ENCODE measurements at places on chromosomes 1 and 21.

DNA sequence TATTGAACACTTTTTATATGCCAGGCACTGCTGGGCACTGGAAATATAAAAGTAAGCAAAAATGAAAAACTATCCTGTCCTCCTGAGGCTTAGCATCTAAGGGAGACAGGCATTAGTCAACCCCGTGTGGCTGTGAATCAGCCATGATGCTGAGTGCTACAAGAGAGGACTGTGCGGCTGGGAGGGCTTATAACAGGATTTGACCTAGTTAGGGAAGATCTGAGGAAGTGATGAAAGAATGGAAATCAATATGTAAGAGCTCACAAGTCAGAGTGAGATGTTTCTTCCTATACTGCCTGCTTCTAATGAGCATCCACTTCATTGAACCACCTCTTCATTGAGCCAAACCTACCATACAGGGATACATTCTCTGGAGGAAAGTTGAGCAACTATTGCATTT lies 15.1 kb downstream of the TRIM45 start:
- no peak for DNase-seq

DNA sequence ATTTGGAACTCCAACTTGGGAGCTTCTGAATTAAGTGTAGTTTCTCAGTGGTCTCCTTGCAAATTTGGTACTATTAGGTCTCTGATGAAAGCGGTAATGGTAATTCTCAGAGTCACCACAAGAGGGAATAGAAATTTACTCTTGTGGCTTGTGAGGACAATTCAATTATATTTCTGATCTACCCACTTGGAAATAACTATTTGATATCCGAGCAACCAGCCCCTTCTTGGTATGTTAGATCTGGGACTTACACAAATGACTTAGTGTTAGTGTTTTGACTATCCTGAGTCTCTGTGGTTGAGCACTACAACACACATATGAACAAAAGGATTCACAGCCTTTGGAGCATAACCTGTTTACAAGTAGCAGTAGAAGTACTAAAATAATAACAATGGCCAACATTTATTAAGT lies 68.1 kb downstream of the RPS6KA1 start:
- no peak for DNase-seq

- DNase-seq: no peak
Measured at GRCh38 chr21:33847588-33848248, 67.9 kb downstream of the ATP5PO start.

- no peak for DNase-seq
Measured at GRCh38 chr1:196366817-196367495, 241.3 kb downstream of the KCNT2 start.

DNA sequence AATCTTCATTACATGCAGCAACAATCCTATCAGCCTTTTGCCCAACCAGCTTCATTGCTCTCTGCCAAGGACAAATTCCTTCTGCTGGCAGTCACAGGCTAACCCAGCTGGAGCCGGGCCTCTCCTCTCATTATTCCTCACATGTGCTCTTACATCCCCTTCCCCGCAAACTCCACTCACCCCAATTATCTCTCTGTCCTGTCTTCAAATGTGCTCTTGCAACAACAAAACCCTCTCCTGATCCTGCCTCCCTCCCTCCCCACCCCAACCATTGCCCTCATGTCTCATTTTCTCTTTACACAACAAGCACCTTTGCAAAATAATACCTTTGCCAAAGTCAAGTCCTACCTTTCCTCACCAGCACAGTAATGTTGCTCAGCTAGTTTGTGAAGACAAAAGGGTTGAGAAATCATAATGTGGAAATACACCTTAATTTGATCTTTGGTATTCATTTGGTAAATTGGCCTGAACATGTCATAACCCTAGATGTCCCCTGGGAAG lies 36.0 kb upstream of the DHCR24 start:
- no peak for DNase-seq

- DNase-seq: no peak
Measured at GRCh38 chr1:119040906-119041305, 52.8 kb upstream of the TBX15 start.

Data from stimulated activated CD4-positive, alpha-beta T cell treated with anti-CD3 and anti-CD28 coated beads, TNF-alpha, amount 100 ng/mL, for 24 hours (primary cell).